Mucosa of descending colon (tissue), 3 donors: ENCODE measurements at places on chromosomes 7 and 10. TPM values are rescaled to one million over a fixed set of nuclear protein-coding genes. Genes with fewer than 3 reads are reported as not detected.

The DEPP1 gene
- 18.1 TPM for total RNA-seq

DNA sequence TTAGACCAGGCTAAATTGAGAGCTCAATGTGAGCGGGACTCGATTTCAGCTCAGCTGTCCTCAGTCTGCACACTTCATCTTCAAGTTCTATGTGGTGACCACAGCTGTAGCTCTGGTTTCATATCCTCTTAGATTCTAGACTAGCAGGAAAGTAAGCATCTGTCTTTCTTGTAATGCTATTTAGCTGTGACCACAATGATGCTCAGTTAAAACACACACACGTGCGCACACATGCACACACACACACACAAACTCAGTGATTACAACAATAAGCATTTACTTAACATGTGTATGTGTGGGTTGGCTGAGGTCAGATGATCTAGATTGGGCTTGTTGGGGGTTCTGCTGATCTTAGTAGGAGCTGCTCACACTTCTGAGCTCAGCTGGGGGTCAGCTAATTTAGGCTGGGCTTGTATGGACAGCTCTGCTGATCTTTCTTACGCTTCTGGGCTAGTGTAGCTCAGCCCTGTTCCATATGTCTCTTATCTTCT lies 82.5 kb downstream of the ZNF365 start:
- peak; percentile 26 for DNase-seq

GRCh38 chr10:131172433-131172832 lies 139.1 kb downstream of the TCERG1L start:
- no peak for DNase-seq

DNA sequence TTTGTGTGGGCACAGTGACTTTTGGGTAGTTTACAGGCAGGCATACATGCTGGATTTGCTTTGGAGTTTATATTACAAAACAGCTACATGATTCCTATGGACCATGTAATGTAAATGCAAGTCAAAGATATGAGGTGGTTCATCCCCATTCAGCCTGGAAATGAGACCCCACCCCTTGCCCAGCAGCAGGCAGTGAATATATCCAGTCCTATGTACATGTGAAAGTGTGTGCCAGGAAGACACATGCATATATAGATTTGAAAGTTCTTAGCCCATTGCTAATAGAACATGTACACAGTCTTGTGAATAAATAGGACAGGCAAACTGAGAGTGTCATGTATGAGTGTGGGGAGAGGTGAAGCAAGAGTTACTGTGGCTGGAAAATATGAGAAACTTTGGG lies 65.3 kb downstream of the FZD1 start:
- no peak for DNase-seq

DNA sequence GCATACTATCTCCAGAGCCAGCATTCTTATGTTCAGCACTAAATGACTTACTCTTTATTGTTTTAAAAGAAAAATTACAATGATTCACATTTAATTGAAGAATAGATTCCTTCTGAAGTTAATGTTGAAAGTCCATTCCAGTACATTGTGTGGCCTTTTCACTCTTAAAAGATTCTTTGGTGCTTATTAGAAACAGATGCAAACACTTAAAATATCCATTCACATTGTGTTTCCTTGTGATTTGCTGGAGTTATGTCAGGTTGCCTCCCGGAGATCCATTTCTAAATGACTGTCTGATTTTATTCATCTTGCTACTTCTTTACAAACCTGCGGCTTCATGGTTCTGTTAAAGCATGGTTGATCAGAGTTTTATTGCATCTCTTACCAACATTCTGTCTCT lies 152.8 kb downstream of the FOXP2 start:
- no peak for DNase-seq

- no peak for DNase-seq
Measured at GRCh38 chr10:80094231-80094630, 15.8 kb downstream of the TMEM254 start.

- DNase-seq = no peak
Measured at GRCh38 chr10:31708046-31708445, 220.6 kb downstream of the ARHGAP12 start.

DNA sequence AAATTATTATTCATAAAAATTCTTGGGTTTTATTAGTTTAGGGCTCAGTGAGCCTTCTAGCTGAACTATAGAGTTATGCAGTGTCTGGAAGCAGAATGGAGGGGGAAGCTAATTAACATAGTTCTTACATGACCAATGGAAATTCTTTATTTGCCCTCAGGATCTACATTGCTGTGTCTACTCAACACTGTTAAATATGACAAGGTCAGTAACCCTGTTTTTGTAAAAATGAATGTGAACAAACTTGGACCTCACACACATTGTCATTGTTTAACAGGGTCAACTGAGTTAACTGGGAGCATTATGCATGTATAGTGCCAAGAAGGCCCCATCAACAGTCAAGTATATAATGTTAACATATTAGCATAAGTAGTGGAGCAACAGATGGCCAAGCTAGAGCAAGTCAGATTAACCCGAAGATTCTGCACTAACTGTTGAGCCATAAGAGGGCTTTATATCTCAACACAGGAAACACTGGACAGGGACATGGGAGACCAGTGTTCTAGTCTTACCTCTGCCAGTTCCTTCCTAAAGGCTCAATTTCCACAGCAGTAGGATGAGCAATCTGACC lies 122.5 kb upstream of the SEM1 start:
- DNase-seq = no peak

DNA sequence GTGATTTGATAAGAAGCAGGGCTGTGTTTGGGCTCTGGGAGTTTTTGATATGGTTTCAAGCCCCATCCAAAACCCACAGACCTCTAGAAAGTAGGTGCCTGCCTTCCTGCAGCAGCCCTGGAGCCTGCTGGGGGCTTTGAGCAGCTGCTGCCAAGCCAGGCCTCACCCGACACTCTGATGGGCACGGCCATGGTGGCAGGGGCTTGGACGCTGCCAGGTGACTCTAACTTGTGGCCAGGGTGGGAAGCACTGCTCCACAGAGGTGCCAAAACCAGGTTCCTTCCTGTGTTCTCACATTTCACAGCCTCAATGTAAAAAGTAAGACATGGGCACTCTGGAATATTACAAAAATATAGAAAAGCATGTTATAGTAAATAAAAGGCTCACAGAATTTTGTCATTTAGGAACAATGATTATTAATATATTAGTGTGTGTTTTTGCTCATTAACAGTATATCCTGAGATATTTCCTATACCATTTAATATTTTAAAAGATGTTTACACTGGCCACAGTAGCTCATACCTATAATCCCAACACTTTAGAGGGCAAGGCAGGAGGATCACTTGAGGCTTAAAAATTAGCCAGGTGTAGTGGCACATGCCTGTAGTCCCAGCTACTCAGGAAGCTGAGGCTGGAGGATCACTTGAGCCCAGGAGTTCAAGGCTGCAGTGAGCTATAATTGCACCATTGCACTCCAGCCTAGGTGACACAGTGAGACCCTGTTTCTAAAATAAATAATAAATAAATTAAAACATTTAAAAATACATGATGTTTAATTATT lies 95.1 kb downstream of the EGFR start:
- DNase-seq = no peak

GRCh38 chr10:11658801-11659368 lies 47.4 kb upstream of the USP6NL start:
- DNase-seq = peak; percentile 23

DNA sequence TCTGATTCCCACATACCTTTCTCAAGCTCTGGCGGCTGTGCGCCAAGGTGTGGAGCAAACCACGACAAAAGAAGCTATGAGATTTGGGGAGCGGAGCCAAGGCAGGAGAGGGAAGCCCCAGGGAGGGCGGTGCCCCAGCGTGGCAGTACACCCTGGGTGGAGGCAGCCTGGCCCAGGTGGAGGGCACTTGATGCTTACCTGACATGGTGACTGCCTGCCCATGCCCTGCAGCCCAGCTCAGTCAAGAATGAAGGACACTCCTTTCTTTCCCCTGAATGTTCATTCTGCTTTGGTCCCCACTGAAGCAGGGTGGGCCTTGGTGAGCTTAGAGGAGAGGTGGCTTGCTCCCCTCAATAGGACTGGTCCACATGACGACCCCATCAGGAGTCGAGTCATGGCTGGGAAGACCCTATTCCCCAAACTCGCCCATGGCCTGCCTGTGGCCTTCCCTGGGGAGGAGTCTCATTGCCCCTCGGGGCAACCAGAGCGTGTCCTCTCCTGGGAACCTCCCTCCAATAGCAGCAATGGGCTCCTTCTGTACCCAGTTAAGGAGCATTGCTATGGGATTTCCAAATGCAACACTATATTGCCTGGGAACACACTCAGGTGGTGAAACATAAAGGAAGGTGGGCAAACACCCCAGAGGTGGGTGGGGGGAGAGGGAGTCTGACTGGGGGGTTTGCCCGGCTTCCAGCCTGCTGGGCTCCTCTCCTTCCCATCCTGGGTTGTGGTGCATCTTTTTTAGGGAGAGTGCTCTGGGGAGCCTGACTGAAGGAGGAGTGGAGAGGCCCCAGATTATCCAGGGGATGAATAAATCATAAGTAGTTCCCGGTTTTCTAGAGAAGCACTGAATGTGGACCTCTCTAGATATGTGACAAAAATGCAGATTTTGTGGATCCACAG lies 22.7 kb downstream of the RAMP3 start:
- no peak for DNase-seq
